ENCODE measurements at places on chromosomes 13 and 19.
A peak's percentile ranks its signal among the peaks of the same experiment; 100 is the strongest.

- DNase-seq, result no peak
Measured at GRCh38 chr13:40801255-40802217, 12.1 kb downstream of the SLC25A15 start.

GRCh38 chr13:92806215-92806614 is 420.4 kb upstream of the GPC6 start:
- no peak for DNase-seq

DNA sequence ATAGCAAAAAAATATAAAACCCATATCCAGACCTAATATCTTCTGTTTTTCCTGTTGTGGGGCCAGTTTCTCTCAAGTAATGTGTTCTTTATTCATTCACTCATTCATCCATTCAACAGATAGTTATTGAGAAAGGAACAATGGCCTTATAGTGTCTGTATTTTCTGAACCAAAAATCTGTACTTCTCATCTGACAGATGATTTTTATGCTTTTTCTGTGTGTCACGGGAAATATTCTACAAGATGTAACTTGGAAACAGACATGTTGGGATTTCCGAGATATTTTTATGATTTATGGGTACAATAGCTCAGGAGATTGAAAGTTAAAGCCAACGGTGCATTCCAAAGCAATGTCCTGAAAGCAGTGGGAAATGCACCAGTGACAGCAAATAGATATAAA is 5.7 kb downstream of the ACOD1 start:
- no peak for DNase-seq

- DNase-seq, result no peak
Measured at GRCh38 chr19:16361926-16362325, 37.3 kb downstream of the KLF2 start.

DNA sequence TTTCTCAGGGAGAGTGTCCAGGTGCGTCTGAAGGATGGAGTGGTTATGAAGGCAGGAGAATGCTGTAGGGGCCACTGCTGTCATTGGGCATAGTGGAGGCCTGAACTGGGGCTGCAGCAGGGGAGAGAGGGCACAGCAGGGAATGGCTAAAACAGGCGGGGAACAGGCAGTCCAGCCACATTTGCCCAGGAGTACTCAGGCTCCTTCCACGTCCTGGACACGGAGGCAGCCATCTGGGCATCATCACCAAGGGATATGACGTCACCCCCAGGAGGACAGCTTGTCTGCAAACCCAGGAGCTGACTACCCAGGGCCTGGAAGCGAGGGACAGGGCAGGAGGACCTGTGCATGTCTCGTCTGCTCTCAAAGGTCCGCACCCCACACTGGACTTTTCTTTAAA is 22.2 kb downstream of the VSTM2B start:
- DNase-seq, result peak; percentile 65

- DNase-seq, result no peak
Measured at GRCh38 chr19:752652-753517, 2.0 kb downstream of the MISP start.

GRCh38 chr13:91154558-91155353 is 192.7 kb upstream of the MIR17HG start:
- peak; percentile 41 for DNase-seq

GRCh38 chr19:3404324-3405260 is 38.2 kb downstream of the NFIC start:
- no peak for DNase-seq

DNA sequence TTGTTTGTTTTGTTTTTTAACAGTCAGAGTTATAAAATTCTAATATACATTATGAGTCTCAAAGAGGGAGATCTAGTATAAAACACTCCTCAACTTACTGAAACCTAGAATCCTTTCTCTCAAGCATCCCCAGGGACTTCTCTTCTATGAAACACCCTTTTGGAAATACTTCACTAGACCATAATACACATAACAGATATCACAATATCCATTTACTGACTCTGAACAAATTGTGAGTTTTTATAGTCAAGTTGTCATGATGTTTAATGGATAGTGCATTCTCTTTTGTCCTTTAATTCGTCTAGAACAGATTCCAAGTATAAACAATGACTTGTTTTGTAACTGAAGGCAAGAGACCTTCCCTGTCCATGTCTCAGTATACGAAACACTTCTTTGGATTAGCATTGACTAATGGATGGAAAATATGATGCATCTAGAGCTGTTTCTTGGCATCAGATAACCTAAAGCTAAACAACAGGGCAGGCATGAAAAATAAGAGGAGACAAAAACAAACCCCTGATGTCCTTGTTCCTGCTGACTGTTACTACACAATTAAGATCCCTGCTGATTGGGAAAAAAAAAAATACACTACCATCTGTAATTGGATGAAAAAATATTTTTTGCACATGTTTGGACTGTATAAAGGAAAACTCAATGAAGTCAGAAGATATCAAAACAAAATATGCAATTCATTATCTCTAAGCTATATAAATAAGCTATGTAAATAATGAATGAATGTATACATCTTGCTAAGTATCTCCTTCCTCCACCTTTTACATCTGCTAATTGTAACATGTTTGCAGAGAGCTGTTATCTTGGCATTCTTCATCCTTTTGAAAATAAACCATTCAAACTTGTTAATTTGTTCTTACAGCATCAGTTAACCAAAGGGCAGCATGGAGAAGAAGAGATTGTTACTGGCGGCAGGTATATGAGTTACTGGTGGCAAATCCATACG is 214.2 kb downstream of the LACC1 start:
- DNase-seq, result no peak

- no peak for DNase-seq
Measured at GRCh38 chr13:86087244-86087643, 288.0 kb upstream of the SLITRK6 start.

DNA sequence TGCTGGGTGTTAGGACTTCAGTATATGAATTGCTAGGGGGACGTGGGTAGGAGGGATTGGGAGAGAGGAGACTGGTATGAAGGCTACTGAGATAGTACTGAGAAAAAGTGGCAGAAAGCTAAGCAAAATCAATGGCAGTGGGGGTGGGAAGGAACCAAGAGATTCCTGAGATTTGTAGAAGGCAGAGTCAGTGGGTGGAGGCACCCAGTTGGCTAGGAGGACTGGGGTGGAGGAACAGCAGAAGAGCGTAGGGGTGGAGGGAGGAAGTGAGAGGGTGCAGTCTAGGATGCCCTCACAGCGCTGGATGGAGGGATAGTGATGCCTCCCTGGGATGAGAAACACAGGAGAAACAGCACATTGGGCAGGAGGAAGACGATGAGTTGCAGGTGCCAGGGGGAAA is 5.6 kb upstream of the MEDAG start:
- DNase-seq, result no peak

DNA sequence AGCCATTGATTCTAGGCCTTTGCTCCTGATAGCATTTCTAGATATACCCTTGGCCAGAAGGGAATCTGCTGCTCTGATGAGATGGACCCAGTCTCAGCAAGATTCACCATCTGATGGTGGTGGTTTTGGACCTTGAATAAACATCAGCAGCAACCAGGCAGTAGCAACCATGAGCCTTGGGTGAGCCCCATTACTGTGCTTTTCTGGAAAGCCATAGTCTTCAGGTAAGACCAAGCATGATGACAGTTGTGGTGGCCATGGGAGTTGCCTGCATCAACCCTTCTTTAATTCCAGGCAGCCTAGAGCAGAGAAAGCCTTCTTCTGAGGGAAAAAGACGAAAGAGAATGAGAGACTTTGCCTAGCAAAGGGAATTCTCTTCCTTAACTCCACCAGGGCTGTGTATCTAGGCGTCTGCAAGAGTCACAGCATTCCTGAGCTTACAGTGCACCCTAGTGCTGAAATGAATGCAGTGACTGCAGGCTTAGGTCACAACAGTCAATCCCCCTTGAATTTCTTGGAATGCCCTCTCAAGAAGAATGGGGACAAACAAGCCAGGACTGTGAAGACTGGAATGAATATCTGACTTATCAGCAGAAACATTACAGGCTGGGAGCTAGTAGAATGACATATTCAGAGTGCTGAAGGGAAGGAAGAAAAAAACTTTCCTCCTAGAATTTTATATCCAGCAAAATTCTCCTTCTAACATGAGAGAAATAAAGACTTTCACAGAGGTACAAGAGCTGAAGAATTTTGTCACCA is 942.4 kb upstream of the PCDH20 start:
- DNase-seq, result peak; percentile 78

DNA sequence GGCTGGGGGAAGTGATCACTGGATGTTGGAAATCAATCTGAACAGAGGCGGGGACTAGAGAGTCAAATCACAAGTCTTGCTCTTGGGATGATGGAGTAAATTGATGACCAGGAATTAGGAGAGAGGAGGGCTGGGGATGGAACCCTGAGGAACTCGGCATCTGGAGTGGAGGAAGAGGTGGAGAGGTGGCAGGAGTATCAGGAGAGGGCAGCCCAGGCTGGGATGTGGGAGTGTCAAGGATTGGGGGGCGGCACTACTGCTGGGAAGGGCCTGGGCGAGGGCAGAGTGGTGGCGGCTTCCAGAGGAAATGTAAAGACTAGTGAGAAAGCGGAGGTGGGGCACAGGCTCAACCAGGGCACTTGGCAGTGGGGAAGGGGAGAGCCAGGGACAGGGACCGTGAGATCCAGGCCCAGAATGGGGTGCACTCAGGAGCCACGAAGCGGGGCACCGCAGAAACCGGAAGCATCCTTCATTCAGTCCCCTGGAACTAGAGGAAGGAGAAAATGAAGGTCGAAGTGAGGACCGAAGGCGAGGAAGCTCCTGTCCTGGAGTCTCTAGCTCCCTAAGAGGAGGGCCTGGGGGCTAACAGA is 81.2 kb upstream of the GPR183 start:
- DNase-seq, result no peak

DNA sequence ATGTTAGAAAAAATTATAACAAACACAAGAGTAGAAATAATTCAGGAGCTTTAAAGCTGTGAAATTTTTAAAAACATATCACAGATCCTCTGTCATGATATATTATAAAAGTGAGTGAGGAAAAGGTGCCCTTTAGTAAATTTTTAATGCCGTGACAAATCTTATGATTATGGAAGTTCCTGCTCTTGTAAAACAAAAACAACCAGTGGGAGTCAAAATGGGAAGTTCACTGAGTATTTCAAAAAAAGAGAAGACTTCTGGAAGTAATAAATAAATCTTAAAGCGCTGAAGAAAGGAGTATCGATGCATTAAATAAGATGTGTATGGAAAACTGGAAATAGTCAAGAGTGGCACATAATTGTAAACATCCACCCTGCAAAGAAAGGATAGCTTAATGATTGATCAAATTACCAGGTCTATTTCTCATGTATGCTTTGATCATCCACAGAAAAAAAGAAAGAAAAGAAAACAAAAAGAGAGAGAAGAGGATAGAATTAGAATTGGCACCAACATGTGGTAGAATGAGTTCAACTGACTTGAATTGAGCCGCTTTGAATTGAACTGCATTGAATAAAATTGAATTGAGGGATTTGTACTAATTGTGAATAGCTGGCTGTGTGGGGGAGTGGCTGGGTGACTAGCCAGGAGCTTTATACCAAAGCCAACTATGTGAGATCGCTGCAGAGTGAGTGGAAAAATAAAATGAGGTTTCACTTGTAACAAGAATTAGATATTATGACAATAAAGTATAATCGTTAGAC is 647.6 kb upstream of the SPRY2 start:
- no peak for DNase-seq

DNA sequence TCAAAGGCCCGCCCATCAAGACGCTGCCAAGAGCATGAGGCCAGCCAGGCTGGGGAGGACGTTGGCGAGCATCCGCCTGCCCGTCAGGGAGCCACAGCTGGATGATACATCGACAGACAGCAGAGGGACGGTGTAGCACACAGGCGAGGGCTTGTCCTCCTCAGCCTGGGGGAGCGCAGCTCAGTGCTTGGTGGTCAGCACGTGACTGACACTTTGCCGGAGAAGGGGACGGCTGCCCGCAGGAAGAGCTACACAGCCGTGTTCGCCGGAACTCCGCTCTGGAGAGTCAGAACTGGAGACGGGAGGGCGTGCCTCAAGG is 34.1 kb downstream of the CSNK1G2 start:
- no peak for DNase-seq

DNA sequence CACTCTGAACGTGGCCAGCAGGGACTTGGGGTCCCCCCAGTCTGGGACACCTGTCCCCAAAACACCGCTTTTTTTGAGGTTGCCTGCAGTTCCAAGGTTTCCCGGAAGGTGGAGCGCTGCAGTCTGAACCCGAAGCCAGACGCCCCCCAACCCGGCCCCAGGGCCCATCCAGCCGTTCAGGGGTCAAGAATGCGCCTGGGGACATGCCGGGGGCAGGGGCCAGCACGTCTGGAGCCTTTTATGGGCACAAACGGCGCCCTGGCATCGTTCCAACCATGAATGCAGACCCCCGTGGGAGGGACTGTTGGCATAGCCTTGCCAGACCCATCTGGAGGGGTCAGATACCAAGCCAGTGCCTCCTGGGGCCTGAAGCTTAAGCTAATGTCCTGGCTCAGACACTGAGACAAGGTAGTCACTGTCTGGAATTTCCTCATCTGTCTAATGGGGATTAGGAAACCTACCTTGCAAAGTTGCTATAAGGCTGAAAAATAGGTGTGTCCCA is 6.9 kb downstream of the S1PR5 start:
- DNase-seq, result no peak

GRCh38 chr19:12791345-12792050 is at the start of gene JUNB:
Gene JUNB (plus strand): TSS chr19:12791486. CDS start chr19:12791772, 286 bp downstream.
- peak; percentile 91 for DNase-seq

DNA sequence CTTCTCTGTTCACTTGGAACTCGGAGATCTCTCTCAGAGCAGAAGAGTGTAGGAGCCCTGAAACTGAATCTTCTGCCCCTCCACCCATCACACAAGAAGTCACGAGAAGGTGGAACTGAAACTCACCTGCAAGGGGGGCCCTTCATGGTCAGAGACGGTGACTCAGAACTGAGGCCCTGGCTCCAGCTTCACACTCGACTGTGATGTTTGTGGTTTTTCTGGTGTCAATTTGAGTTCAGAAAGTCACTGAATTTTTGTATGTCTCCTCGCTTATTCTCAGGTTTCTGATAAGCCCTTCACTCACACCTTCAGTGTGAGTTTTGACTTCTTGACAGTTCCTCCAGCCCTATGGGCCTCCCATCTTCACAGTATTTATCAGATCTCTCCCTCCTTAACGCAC is 23.1 kb downstream of the SIGLEC5 start:
- no peak for DNase-seq

GRCh38 chr13:106503730-106504453 is 31.6 kb downstream of the EFNB2 start:
- DNase-seq, result no peak

GRCh38 chr13:64414381-64414780 is 2815.8 kb downstream of the PCDH9 start:
- no peak for DNase-seq

DNA sequence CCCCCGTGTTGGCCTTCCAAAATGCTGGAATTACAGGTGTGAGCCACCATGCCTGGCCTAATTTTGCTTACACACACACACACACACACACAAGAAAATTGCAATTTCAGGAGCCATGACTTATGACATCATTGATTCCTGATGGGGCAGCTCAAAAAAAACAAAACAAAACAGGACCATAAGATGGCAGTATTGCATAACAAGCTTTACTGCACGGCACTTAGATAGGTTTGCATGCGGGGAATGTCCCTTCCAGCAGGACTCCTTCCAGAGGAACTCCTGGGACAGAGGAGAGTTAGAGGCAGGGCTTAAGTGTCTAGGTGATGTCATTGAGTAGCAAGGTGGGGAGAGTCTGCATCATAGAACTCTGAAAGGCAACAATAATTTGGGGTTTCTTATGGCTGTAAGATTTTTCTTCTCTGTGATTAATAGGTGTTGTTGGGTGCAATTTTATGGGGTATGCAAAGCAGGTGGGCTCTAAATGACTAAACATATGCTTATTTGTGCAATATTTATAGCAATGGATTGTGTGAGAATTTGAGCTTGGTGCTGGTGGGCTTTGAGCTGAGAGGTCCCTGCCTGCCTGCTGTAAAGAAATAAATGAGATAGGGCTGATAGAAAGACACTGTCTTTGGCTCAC is 9.0 kb upstream of the ACSBG2 start:
- peak; percentile 37 for DNase-seq

- DNase-seq, result no peak
Measured at GRCh38 chr13:46804391-46804815, 7.4 kb upstream of the ESD start.
